Mesenteric fat pad (tissue), 1 donor: ENCODE measurements at places on chromosomes 1 and 21.

DNA sequence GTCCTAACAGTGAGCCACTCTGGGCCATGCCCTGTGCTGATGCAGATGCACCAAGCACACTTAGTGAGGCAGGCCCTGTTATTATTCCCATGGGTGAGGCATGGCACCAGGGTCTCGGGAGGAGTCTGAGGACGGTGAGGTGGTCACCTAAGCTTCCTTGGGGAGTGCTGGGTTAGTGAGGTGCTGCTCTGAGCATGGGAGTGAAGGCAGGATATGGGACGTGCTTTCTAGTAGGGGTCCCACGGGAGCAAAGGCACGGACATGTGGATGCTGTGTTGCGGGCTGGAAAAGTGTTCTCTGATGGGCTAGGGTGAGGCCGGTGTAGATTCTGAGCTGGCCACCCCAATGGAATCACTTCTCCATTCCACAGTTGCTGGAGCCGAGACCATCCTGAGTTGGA is 77.5 kb upstream of the CSF3R start:
- peak; percentile 71 for DNase-seq

DNA sequence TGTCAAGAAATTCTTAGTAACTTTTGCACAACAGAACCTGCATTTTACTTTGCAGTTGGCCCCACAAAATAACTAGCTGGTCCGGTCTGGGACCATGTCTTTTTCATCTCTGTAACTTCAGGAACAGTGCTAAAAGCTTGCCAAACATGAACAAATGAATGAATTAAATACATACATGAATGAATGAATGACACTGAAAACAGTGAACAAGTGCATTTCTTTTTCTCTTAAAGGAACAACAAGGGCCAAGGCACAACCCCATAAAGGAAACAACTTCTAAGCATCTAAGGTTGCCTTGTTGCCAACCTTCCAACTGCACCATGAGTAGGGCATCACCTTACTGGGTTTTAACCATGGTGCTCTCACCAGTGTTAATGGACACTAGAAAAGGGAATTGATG is 534.4 kb upstream of the PKN2 start:
- DNase-seq = no peak

DNA sequence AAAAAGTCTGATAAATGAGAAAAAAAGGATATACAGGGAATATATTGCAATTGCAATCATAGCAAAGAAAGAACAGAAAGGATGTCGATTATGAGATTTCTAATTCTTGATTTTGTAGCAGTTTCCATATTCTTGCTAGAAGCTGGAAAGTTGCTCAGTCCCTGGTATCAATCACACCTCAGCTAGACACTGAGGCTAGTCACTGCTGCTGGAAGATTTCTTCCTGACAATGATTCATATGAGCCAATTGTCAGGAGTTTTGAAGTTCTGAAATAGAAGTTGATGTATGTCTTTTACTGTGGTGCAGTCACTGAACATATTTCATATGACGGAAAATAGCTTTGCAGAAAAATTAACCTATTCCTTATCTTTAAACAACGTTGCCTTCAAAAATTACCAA is 208.4 kb upstream of the C1orf105 start:
- no peak for DNase-seq

DNA sequence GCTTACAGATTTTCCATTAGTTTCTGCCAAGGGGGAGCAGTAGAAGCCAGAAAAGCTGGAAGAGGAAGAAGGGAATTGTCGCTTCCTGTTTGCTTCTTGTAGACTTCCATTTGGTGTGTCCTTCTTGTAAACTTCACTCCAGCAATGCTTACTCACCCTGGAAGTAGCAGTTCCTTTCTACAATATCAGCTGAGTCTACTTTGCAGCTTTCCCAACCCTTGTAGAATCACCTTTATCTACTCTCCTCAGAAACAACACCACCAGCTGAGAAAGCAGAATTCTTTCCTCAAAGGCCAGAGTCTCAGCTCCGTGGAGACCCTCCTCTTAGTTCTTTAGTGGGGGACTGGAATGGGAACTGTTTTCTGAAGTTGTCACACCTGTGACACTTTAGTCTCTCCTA is 1136.7 kb upstream of the TMPRSS15 start:
- DNase-seq = no peak

DNA sequence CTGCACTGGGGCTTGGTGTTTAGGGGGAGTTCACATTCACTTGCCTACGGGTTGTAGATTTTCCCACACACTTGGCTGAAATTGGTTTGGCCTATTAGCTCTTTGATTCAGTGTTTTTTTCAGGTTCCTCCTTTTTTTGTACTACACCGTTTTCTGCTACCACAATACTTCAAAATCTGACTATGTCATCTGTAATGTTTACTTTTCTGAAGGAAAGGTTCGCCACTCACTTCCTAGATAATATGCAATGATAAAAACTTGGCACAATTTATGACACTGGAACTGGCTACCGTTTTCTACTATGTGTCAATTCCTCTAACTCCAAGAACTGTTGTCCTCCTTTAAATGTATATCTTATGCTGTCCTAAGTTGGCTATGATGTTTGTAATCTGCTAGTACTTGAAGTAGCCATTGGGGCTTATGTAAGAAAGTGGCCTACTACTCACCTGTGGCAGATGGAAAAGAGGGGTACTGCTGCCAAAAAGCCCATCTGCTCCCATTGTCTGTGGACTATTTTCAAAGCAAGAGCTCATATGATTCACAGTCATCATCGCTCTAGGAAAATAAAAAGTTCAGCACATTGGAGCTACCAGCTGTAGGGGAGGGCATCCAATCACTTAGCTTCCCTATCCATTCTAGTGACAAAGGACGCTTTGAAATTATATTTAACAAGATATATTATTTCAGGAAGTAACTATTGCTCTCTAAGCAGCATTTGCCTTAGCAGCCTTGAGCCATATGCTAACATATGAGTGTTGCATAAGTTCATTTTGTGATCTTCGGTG is 42.4 kb upstream of the BACH1 start:
- no peak for DNase-seq

DNA sequence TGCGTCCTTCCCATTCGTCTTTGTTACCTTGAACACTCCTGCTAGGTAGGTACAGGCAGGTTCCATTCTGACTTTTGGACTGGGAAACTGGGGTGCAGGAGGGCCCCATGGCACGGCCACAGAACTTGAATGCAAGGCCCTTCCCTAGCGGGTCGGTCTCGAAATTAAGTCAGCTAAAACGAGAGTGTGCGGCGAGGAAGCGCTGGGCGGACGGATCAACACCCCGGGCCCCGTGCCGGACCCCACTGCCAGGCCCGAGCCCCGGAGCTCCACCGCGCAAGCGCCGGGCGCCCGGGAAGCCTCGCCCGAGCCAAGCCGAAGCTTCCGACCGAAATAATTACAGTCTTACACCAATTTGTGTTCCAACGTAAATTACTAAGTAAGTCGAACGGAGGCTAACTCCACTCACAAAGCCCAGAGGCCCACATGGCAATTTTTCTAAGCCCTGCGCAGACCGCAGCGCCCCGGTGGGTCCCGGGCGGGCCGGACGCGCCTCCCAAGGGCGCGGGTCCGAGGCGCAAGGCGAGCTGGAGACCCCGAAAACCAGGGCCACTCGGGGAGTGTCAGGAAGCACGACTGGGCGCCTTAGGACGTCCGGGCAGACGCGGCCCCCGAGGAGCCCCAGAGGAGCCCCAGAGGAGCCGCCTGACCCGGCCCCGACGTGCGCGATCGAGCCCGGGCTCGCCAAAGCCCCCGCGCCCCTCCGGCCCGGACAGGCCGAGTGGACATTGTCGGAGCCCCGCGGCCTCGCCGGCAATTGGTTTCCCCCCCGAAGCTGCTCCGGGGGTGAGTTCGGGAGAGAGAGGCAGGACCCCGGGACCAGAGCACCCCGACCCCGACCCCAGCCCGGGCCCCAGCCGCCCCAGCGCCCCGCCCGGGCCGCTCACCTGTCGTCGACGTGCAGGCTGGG is 624 bp downstream of the RIPK4 start:
- DNase-seq = no peak

GRCh38 chr1:51139474-51139873 is 37.4 kb downstream of the C1orf185 start:
- DNase-seq = no peak

DNA sequence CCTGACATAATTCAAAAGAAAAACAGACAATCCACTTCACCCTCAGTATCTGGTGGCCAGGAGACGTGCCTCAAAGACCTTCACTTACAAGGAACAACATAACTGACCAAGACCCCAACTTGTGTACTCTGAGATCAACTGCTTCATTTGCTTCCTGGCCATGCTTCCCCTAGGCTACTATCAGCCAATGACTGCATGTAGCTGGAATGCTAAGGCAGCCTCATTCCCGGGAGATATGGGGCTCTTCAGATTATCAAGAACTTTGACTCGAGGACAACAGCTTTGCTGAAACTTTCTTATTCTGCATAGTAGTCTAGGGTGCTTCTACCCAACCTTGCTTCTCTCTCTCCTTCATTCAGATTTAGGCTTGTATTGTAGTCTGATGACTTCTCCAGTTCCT is 11.7 kb upstream of the UCK2 start:
- DNase-seq = no peak

- DNase-seq = no peak
Observed at GRCh38 chr1:119859647-119860046, 36.7 kb downstream of the ADAM30 start.

GRCh38 chr1:222926566-222926965 is 111.7 kb downstream of the DISP1 start:
- no peak for DNase-seq

GRCh38 chr1:117059334-117059677 is 820 bp upstream of the TTF2 start:
- no peak for DNase-seq

DNA sequence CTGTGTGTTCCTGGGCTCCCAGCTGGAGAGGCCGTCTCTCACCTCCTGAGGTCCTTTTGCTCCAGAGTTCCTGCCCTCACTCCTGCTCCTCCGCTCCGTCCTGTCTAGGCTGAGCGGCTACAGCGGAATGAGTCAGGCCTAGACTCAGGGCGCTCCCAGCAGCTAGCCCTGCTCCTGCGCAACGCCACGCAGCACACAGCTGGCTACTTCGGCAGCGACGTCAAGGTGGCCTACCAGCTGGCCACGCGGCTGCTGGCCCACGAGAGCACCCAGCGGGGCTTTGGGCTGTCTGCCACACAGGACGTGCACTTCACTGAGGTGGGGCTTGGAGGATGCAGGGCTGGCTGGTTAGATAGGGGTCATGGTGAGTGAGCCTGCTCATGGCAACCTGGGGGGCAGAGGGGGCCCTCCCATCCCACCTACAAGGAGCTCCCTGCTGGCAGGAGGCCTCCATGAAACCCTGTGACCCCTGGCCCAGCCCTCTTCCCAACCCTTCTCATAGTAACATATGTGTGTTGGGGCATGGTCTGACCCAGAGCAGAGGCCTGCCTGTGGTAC is 15.1 kb downstream of the PSRC1 start:
- DNase-seq = no peak

GRCh38 chr1:5756434-5757186 is 235.6 kb downstream of the NPHP4 start:
- peak; percentile 68 for DNase-seq

DNA sequence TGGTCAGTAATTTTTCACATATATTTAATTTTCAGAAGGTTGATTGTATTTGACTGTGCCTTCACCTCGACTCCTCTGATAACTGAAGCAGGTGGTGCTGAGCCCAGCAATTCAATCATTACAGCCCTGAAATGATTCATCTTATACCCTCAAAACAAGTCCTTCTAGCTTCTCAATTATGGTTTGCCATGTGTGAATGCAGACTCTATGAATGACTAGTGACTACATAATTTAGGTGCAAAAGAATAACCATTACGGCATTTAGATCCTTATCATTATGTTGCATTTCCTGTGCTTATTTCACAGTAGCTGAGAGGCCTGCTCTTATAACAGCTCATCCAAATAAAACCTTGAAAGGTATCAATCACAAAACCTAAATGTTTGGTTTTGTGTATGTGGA is 54.0 kb upstream of the COL11A1 start:
- DNase-seq = no peak

GRCh38 chr1:178282949-178283367 is 189.1 kb downstream of the RASAL2 start:
- no peak for DNase-seq

- no peak for DNase-seq
Observed at GRCh38 chr1:44894591-44894990, 51.5 kb upstream of the PTCH2 start.

DNA sequence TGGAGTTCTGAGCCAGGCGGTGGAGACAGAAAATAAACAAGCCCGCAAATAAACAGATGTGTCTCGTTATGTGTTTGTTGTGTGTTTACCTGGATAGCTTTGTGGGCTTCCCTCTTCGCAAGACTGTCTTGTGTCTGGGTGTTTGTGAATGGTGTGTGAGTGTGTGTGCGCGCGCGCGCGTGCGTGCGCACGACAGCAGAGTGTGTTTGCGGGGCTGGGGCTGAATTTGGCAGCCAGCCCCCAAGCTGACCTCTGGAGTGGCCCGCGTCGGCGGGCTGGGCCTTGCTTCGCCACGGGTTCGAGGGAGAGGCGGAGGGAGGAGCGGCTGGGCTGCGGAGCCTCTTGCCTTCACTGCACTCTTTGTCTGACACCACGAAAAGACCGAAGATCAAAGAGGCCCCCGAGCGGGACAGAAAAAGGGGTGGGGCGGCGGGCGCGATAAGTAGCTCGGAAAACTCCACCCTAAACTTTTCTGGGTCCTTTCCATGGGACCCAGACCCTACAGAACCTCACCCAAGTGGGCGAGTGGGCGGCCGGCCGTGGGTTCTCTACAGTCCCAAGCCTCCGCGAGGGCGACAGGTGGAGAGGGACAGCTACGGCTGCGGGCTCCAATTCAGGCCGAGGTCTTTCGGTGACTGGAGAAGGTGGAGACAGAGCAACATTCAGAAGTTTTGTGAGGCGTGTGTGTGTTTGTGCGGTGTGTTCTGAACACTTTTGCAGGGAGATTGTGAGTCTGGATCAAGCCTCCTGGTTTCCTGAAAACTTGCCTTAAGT is 14.5 kb downstream of the PAX7 start:
- no peak for DNase-seq
